ENCODE measurements at places on chromosomes 12 and 14.
A peak's percentile ranks its signal among the peaks of the same experiment; 100 is the strongest.

DNA sequence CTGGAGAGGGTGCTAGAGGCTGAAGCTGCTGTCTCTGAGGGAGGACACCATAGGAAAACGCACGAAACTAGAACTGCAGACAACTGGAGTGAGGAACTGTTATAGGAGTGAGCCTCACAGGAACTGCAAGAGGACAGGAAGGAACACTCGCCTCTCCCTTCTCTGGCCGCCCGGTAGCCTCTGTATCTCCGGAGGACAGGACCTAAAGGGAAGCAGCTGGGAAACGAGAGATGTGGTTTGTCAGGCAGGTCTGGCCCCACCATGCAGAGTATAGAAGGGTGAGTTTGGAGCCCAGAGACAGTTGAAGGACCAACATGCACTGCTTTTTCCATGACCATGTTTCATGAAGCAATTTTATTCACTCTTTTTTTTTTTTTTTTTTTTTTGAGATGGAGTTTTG lies 127.3 kb downstream of the EFCAB11 start:
- DNase-seq = no peak

- DNase-seq = no peak
Observed at GRCh38 chr12:43761500-43761899, 2.7 kb downstream of the IRAK4 start.

DNA sequence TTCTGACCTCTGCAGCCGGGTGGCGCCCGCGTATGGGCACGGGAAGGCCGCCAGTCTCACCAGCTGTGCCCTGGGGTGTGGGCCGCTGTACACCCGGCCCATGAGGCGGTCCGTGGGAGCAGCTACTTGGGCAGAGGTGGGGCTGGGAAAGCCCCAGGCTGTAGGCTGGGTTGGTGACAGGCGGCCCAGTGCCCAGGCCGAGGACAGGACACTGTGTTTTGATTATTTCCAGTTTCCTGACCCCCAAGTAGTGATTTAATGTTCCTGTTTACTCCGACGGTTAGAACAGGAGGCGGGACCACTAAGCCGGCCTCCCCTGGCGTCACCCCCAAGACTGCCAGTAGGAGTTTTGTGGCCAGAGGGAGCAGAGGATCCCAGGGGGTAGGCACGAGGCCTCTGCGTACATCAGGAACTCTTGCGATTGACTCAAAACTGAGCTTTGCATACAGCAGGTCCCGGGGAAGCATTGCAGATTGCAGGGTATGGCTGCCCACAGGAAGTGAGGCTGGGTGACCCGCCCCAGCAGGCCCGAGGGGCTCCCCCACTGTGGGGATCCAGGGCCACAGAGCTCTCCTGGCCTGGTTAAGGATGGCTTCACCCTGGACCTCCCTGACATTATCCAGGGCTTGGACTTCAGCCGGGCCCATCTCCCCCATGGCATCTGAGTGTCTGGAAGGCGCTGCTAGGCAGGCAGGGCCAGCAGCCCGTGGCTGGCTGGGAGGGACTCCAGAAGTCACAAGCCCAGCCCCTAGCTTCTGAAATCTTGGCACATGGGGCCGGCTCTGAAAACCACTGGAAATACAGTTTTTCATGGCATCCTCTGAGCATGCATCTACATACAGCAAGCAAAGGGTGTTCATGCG lies 42.5 kb upstream of the DIO3 start:
- DNase-seq = no peak

GRCh38 chr14:66152747-66153146 lies 333.4 kb upstream of the CCDC196 start:
- no peak for DNase-seq

DNA sequence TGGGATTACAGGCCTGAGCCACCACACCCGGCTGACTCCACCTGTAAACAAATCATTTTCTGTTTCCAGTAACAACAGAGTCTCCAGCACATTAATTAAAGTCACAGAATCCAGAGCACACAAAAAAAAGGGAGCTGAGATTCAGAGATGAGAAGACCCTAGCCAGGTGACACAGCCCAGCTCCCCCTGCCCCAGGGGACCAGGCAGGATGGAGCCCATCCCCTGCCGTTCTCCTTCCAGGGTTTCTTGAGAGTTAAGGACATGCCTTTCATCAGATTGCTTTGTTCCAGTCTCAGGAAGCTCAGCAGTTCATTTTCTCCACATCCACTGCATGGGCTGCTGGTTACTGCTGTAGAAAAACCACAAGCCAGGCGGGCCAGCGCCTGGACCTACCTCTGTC lies 81.2 kb downstream of the RIMBP2 start:
- DNase-seq = peak; percentile 72

DNA sequence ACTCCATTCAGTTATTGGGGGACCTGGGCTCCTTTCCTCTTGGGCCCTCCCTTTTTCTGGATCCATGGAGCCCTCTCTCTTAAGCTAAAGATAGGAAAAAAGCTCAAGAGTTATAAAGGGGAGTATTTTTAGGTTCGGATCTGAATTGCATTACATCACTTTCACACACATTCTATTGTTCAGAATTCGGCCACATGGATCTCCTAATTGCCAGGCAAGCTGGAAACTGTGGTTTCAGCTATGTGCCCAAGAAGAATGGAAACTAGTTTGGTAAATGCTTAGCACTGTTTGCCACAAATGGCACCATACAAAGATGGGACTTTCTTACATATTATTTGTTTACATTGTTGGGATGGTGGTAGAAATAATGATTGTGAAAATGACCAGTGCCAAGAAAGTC lies 145.6 kb downstream of the LRIG3 start:
- no peak for DNase-seq

- no peak for DNase-seq
Observed at GRCh38 chr12:45458854-45459807, 243.2 kb downstream of the ANO6 start.

DNA sequence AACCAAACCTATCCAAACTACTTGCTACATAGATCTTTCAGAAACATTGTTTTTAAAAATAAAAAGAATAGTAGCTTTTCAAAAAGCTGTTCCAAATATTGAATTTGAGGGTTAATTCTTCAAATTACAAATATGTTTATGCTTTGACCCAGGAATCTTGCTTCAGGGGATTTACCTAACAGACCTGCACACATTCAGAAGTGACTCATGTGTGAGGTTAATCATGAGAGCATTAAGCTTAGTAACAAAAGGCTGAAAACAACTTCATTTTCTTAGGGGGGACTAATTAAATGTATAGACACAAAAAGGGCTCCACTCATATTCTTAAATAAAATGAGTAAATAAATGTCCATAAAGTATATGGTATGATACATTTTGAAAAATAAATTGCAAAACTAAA lies 672.4 kb upstream of the FLRT2 start:
- DNase-seq = no peak

DNA sequence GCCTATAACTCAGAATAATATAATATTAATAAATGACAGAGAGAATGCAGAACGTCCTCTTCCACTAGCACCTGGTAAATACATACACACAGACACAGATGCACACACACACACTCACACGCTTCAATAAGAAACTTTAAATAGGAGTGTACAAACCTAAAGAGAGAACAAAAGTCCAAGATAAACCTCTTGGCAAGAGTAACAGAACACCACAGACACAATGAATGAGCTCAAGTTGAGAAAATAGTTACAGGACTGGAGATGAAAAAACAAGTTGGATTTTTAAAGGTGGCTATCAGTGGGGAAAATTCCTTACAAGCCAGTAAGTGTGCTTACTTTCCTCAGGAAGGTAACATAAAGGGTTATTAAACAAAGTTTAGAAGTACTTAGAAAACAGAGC lies 35.2 kb downstream of the CRY1 start:
- DNase-seq = no peak

DNA sequence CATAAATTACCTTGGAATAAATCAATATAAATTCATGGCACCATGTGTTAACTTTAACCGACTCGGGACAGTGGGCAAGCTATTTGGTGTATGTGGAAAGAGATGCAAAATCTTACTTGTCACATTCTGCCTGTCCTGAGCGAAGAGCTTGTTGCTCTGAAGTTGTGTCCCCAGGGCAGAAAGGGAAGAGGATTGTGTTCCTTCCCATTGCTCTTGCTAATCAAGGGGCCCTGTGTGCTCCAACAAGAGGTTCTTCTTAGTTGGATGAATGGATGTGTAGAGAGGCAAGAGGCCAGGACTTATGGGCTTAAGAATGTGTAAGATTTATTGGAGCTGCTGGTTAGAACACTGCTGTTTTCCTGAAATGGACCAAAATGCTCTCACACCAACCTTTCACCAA lies 36.5 kb upstream of the FRS2 start:
- DNase-seq = no peak

DNA sequence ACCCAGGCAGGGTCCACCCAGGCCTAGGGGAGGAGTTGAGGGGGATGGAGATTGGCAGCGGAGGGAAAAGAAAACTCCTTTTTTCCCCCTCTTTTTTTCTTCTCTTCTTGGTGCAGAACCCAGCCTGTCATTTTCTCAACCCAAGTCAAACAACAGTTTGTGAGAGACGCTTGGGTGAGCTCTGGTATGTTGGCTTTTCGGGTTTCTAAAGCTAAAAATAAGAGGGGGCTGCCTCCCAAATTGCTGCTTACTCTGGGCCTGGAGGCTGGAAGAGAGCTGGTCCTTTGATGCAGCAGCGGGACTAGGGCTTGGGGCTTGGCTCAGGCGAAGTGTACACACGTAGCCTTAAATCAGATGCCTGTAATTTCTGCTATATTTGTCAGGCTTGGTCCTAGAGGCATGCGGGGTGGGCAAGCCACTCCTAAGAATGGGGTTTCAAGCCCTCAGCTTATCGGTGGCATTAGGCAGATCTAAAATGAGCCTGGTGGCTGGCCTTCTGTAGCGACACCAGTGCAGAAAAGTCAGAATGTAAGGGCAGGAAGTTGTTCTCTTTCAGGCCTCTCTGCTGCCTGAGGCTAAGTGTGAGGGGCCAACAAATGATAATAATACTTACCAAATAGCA lies 816 bp upstream of the SLC8A3 start:
- DNase-seq = no peak

DNA sequence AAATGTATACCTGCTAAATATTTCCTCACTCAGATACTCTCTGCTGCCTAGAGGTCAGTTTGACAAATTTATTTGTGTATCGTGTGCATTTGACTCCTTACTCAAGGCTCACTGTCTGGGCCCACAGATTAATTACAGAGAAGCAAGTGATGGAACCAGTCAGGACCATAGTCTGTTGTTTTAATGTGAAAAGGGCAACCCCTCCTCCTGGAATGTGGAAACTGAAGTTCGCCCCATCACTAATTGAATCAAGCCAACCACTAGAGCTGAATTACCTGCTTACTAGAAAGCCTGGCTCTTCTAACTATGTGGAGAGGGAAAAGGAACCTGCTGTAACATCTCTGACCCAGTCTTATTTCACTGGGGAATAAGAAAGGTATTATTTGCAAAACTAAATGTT lies 199.9 kb upstream of the KRR1 start:
- no peak for DNase-seq

- no peak for DNase-seq
Observed at GRCh38 chr14:55073856-55074255, 22.4 kb downstream of the MAPK1IP1L start.

GRCh38 chr14:33052943-33053342 lies 114.3 kb downstream of the NPAS3 start:
- DNase-seq = peak; percentile 54

DNA sequence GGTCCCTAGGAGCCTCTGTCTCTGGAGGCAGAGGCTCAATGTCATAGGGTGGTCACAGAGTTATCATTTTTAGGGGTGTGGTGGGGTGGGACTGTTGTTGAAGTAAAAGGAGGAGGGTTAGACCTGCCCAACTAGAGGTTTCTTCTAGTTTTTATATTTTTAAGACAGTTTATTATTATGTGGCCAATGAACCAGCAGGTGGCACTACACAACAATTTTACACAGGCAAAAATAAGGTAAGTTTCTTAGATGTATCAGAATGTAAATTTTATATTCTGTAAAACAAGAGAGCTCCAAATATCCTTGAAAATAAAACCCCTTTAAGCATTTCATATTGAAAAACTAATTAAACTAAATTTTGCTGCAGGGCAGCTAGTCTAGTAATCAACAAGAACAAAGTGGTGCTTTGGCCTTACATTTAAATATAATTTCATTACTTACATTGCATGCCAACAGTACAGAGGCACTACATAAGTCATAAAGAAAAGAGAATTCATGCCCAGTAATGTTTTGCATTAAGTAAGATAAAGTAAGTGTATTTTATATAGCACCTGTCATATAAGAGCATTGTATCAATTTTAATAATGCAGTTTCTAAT lies 22.2 kb upstream of the OVCH1 start:
- DNase-seq = peak; percentile 24

DNA sequence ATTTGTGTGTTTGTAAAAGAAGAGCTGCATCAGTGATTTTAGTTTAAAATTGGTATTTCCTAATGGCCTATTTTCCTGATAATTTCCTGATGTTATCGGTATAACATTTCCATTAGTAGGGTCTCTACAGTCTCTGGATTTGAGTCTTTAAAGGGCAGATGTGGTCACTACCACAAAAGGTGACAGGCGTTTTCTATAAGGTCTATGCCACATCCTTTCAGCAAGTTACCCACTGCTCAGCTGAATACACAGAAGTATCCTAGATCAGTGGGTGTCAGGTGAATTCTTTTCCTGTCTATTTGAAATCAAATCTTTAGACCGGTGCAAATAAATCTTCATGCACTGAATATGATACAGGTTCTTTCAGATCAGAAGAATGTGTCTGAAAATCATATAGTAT lies 90.2 kb downstream of the LIN7A start:
- DNase-seq = peak; percentile 36

- peak; percentile 78 for DNase-seq
Observed at GRCh38 chr14:77212943-77213678, 31.5 kb downstream of the TMEM63C start.

GRCh38 chr14:67166450-67166853 lies 22.8 kb upstream of the GARIN2 start:
- peak; percentile 34 for DNase-seq

DNA sequence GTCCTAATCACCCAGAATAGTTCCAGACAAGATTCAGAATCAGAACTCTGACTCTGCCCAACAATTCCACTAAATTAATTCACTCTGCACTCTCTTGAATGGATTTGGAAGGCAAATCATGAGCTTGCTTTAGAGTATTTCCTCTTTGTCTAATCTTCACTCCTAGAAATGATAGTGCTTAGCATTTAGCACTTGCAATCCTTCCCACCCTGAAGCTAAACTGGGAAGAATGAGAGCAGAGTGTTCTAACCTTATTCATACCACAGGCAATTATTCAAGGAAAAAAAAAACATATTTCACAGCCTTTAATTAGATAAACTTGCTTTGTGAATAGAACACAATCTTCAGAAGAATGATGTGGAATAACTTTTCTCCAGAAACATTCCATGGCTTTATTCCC lies 264.6 kb downstream of the PAWR start:
- no peak for DNase-seq

DNA sequence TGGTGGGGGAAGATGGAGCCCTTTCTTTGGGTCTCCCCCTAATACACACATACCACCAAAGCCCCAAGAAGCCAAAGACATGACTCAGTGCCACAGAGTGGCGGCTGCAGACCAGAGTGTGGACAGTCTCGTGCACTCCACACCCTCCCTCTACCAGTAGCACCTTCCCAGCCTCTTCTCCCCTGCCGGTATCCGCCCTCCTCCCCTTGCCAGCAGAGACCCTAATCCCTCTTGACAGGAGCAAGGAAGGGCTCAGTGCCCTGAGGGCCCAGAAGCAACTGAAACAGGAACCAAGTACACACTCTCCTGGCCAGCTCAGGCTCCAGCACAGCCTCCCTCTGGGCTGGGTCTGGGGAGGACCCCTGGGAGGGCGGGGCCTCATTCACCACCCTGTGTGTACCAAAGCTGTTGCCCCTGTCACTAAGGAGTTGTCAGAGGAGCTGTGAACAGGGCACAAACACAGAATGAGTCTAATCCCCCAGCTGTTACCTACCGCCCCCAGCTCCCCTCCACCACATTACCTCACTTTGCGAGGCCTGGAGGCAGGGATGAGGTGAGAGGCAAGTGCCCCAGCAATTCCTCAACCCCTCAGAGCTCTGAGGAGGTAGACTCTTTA lies 8.2 kb downstream of the SPRYD3 start:
- no peak for DNase-seq
